ENCODE measurements at places on chromosomes 12 and 14. TPM values are rescaled to one million over a fixed set of nuclear protein-coding genes. Genes with fewer than 3 reads are reported as not detected.
A peak's percentile ranks its signal among the peaks of the same experiment; 100 is the strongest.

GRCh38 chr14:68978172-68978911 lies 760 bp downstream of the ACTN1 start:
- DNase-seq: no peak
- peak overlapping the region; percentile 57 for H3K4me3 ChIP-seq
- H3K27me3 ChIP-seq: no peaks in the 10 kb centered on the region
- H3K4me1 ChIP-seq: peaks cover 9% of the 10 kb centered on the region

- H3K4me3 ChIP-seq: no peak overlapping the region
- no peaks in the 10 kb centered on the region for H3K27me3 ChIP-seq
- H3K4me1 ChIP-seq: no peaks in the 10 kb centered on the region
- no peak for DNase-seq
Observed at GRCh38 chr12:124746649-124747425, 116.8 kb downstream of the SCARB1 start.

DNA sequence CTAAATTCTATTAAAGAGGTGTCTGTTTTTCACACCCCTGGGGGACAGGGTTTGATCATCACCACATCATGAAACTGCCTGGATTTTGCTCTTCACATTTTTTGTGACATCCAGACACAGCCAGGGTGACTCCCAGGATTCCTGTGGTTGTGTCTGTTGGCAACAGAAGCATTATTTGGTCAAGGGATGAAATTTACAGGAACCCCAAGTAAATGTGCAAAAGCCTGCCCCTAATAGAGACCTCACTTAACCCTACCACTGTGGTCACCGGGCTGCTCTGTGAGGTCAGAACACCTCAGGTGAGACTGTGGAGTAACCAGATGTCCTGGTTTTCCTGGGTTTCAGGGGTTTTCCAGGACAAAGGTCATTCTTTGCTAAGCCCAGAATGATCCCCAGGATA lies 103.8 kb downstream of the DAD1 start:
- DNase-seq: no peak
- peak overlapping the region; percentile 61 for H3K27ac ChIP-seq
- H3K4me3 ChIP-seq: no peak overlapping the region
- no peaks in the 10 kb centered on the region for H3K4me1 ChIP-seq
- H3K27me3 ChIP-seq: no peaks in the 10 kb centered on the region

- H3K36me3 ChIP-seq: no peaks in the 10 kb centered on the region
- no peak overlapping the region for H3K27ac ChIP-seq
- no peak for DNase-seq
- no peaks in the 10 kb centered on the region for H3K4me1 ChIP-seq
Observed at GRCh38 chr14:106038263-106038662, 511.9 kb downstream of the TMEM121 start.

GRCh38 chr14:99791476-99792209 lies 1.6 kb upstream of the EML1 start:
- no peak overlapping the region for H3K4me3 ChIP-seq
- H3K27ac ChIP-seq: peak overlapping the region; percentile 85
- no peaks in the 10 kb centered on the region for H3K27me3 ChIP-seq
- peaks cover 19% of the 10 kb centered on the region for H3K4me1 ChIP-seq
- H3K36me3 ChIP-seq: no peaks in the 10 kb centered on the region

CDH24 gene
- 7.4 TPM for total RNA-seq

- H3K27ac ChIP-seq: peak overlapping the region; percentile 14
- H3K4me3 ChIP-seq: no peak overlapping the region
- no peak for DNase-seq
- no peaks in the 10 kb centered on the region for H3K27me3 ChIP-seq
Observed at GRCh38 chr12:116537101-116537904, 21.9 kb upstream of the MAP1LC3B2 start.

DNA sequence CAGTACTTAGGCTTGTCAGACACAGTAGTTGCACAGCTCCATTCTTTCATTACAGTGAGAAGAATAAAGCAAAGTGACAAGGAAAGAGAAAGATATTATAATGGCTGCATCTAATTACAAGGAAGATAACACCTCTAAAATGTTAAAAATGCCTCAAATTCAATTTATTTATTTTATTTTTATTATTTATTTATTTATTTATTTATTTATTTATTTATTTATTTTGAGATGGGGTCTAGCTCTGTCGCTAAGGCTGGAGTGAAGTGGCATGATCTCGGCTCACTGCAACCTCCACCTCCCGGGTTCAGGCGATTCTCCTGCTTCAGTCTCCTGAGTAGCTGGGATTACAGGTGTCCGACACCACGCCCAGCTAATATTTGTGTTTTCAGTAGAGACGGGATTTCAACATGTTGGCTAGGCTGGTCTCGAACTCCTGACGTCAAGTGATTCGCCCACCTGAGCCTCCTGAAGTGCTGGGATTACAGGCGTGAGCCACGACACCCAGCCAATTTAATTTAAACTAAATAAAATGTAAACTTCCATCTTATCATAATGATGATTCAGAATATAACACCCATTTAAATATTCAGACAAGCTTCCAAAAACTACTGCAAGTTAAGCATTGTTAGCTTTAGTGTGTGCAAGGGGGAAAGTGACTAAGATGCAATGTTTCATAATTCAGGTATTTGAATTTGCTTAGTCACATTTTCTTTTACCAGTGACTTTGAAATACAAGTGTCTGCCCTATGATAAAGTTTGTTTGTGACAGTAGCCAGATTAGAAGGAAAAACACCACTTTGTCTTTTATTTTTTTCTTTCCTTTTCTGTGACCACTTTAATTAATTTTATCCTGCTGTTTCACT lies 2.4 kb upstream of the CFAP54 start:
- no peaks in the 10 kb centered on the region for H3K27me3 ChIP-seq
- no peaks in the 10 kb centered on the region for H3K4me1 ChIP-seq
- H3K27ac ChIP-seq: no peak overlapping the region
- H3K4me3 ChIP-seq: no peak overlapping the region
- no peaks in the 10 kb centered on the region for H3K36me3 ChIP-seq
- DNase-seq: no peak

DNA sequence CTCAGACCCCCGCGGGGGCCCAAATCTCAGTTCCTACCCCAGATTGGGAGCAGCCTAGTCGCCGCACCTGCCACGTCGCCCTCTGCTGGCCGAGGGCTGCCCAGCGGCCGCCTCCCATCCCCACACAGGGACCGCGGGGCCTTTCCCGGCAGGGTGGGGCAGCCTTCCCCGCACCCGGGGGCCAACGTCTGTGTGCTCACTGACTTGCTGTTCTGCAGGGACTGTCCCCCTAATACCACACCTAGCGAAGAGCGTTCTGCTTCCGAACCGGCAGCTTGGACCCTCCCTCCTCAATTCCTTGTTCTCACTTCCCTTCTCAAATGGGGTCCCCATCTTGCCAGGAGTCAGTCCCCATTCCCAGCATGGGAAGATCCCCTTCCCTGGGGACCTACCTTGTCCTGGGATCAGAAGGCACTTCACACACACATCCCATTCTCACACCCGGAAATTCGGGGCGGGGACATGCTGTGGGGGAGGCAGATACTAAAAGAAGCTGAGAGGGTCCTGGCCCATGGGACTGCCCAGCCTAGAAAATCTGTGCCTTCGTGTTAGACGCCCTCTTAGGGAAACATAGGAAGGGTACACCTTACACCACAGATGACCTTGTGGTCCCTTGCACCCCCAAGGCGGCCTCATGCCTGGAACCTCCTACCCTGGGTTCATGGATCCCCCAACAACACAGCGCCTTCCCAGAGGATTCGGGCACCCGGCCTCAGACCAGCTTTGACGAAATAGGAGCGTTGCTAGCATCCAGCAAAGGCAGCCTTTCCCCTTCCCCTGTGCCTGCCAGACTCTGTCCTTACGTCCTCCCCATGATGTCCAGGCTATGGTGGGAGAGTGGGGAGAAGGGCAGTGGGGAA lies 16.4 kb downstream of the ACVRL1 start:
- H3K27me3 ChIP-seq: no peaks in the 10 kb centered on the region
- H3K4me3 ChIP-seq: peak overlapping the region; percentile 2
- no peaks in the 10 kb centered on the region for H3K4me1 ChIP-seq
- H3K27ac ChIP-seq: peak overlapping the region; percentile 33
- peak; percentile 40 for DNase-seq

ERH gene
- total RNA-seq: 44.5 TPM

GRCh38 chr12:4431866-4432265 lies 13.7 kb downstream of the FGF6 start:
- no peak overlapping the region for H3K27ac ChIP-seq
- H3K36me3 ChIP-seq: no peaks in the 10 kb centered on the region
- H3K27me3 ChIP-seq: no peaks in the 10 kb centered on the region
- peak; percentile 26 for DNase-seq
- H3K4me3 ChIP-seq: no peak overlapping the region
- H3K4me1 ChIP-seq: no peaks in the 10 kb centered on the region

GRCh38 chr12:57096099-57096572 lies 7.2 kb downstream of the NAB2 start:
- no peak overlapping the region for H3K27ac ChIP-seq
- H3K36me3 ChIP-seq: no peaks in the 10 kb centered on the region
- no peak overlapping the region for H3K4me3 ChIP-seq
- H3K4me1 ChIP-seq: peaks cover 47% of the 10 kb centered on the region
- DNase-seq: no peak

GRCh38 chr12:3789838-3790237 lies 36.9 kb upstream of the CRACR2A start:
- no peaks in the 10 kb centered on the region for H3K4me1 ChIP-seq
- H3K27ac ChIP-seq: no peak overlapping the region
- no peaks in the 10 kb centered on the region for H3K27me3 ChIP-seq
- H3K36me3 ChIP-seq: no peaks in the 10 kb centered on the region

DNA sequence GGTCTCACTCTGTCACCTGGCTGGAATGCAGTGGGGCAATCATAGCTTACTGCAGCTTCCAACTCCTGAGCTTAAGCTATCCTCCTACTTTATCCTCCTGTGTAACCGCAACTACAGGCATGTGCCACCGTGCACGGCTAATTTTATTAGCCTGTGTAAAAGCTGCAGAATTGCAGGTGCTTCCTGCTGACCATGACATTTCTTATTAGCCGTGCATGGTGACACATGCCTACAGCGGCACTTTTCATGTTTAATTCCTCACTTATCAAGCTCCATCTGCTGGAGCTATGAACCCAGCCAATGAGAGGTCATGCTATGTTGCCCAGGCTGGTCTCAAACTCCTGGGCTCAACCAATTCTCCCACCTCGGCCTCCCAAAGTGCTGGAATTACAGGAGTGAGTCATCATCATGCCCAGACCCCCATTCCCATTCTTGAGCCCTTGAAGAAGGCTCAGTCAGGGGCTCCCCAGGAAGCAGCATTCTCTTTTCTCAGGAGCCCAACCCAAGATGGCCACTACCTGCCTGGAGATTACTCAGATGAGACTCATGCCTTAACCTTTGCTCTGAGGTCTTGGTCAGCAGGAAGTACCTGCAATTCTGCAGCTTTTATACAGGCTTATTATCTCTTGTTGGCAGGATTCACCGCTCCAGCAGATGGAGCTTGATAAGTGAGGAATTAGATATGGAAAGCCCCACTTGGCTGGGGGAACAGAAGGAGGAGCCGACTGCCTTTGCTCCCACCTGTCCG lies 503.2 kb downstream of the MED13L start:
- peak overlapping the region; percentile 78 for H3K27ac ChIP-seq
- H3K36me3 ChIP-seq: no peaks in the 10 kb centered on the region

SETD3 gene
- total RNA-seq: 62.0 TPM

SERPINA1 gene
- total RNA-seq: 332 TPM

DNA sequence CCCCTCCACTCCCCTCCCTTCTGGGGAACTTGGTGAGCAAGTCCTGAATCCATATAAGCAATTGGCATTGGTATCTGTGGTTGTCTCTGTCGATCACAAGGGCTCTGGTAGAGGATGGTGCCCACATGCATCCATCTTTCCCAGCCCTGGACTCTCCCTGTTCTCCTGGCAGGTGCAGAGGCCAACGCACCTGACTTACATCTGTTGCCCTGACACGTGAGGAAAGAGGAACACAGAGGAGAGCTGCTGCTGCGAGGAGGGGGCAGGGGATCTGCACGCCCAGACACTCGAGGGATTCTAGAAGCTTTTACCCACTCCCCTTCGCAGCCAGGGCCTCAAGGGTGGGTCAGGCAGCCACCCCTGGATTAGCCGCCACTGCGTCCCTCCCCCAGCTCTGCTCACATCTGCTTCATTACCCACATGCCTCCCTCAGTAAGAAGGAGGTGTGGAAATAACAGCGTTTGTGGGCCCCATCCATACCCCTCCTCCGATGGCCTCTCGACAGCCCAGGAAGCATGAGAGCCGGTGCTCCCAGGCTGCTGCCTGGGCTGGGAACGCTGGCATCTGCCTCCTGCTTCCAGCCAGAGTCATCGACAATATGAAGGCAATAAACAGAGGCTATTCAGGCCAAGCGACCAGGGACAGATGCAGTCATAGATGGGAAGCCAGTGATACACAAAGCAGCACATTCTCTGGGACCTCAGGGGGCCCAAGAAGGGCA lies 56.5 kb downstream of the KDM2B start:
- no peaks in the 10 kb centered on the region for H3K27me3 ChIP-seq
- DNase-seq: no peak
- H3K27ac ChIP-seq: peak overlapping the region; percentile 67
- no peaks in the 10 kb centered on the region for H3K4me1 ChIP-seq
- peak overlapping the region; percentile 7 for H3K4me3 ChIP-seq

DNA sequence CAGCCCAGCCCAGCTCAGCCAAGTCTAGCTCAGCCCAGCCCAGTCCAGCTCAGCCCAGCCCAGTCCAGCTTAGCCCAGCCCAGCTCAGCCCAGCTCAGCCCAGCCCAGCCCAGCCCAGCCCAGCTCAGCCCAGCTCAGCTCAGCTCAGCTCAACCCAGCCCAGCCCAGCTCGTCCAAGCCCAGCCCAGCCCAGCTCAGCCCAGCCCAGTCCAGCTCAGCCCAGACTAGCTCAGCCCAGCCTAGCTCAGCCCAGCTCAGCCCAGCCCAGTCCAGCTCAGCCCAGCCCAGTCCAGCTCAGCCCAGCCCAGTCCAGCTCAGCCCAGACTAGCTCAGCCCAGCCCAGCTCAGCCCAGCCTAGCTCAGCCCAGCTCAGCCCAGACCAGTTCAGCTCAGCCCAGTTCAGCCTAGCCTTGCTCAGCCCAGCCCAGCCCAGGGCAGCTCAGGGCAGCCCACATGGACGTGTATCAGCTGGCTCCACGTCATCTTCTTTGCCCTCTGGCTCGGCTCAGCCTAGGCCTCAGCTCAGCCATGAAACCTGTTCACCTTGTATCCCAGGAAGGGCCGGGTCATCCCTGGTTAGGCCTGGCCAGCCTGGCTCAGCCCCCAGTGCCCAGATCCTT lies 185.6 kb downstream of the TMEM121 start:
- H3K4me1 ChIP-seq: no peaks in the 10 kb centered on the region
- H3K27ac ChIP-seq: no peak overlapping the region
- H3K4me3 ChIP-seq: peak overlapping the region; percentile 22
- no peak for DNase-seq
- no peaks in the 10 kb centered on the region for H3K27me3 ChIP-seq

FAM186B gene
- not detected for total RNA-seq

DNA sequence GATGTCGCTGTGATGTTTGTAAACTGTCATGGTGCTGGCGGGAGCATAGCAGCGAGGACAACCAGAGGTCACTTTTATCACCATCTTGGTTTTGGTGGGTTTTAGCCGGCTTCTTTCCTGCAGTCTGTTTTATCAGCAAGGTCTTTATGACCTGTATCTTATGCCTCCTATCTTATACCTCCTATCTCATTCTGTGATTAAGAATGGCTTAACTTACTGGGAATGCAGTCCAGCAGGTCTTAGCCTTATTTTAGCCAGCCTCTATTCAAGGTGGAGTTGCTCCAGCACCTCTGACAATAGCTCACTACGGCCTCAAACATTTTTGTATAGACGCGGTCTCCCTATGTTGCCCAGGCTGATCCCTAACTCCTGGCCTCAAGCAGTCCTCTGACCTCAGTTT lies 53.7 kb downstream of the B4GALNT3 start:
- H3K36me3 ChIP-seq: no peaks in the 10 kb centered on the region
- no peak overlapping the region for H3K4me3 ChIP-seq
- peak; percentile 18 for DNase-seq
- H3K27me3 ChIP-seq: no peaks in the 10 kb centered on the region
- no peak overlapping the region for H3K27ac ChIP-seq

LRRIQ1 gene
- total RNA-seq: not detected

Measured in Peyer's patch (tissue), 4 donors.